Smooth muscle cell of bladder (primary cell): ENCODE measurements at places on chromosomes 2 and 18. TPM values are rescaled to one million over a fixed set of nuclear protein-coding genes. Genes with fewer than 3 reads are reported as not detected.

The RND3 gene
- 606 and 918 TPM in 2 replicates for total RNA-seq

The C2orf15 gene
- 0.09 TPM in 1 of 2 replicates, not detected in the other for total RNA-seq

The ANKRD44 gene
- 4.9 and 6.0 TPM in 2 replicates for total RNA-seq

The CRYBA2 gene
- not detected in 2 replicates for total RNA-seq

The LRPPRC gene
- total RNA-seq, result 47.2 and 51.4 TPM in 2 replicates

The PRSS56 gene
- not detected in 2 replicates for total RNA-seq

The DHRS9 gene
- total RNA-seq, result 0.09 TPM in 1 of 2 replicates, not detected in the other

The MC4R gene
- not detected in 2 replicates for total RNA-seq

The DAW1 gene
- total RNA-seq, result 0.14 and 0.55 TPM in 2 replicates

The HTRA2 gene
- 33.4 and 44.8 TPM in 2 replicates for total RNA-seq

The FIGN gene
- total RNA-seq, result 0.43 and 0.65 TPM in 2 replicates

The C2orf80 gene
- total RNA-seq, result not detected in 2 replicates

The MEP1B gene
- total RNA-seq, result not detected in 2 replicates

The AOX1 gene
- total RNA-seq, result 23.2 and 45.3 TPM in 2 replicates

The MRO gene
- under 0.01 and 0.18 TPM in 2 replicates for total RNA-seq

The SDC1 gene
- 16.8 and 30.7 TPM in 2 replicates for total RNA-seq

The UGT1A7 gene
- 0.28 and 0.46 TPM in 2 replicates for total RNA-seq
